ENCODE measurements at places on chromosomes 5 and 9. TPM values are rescaled to one million over a fixed set of nuclear protein-coding genes. Genes with fewer than 3 reads are reported as not detected.

ROR2 gene
- 0.49 TPM for polyA plus RNA-seq

DNA sequence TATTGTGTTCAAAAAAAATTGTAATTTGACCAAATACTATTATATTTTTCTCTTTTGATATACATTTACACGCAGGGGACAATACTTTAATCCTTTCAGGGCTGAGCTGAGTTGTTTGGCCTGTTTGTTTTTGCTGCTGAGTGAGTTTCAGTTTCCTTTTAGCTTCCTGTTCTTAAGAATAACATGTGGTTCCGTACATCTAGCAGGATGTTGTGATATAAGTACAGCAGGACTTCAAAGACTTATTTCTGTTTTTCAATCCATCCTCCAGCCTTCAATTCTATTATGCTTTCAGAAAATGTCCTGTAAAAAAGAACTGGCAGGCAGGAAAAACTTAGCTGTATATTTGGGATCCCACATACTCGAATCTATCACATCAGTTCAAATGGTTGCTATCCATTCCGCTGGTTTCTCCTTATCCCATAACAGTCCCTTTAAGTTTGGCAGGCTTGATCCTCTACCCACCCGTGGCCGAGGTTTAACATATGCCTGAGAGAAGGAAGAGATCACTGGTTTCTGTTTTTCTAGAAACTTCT lies 1037.3 kb upstream of the ACO1 start:
- DNase-seq, result no peak

OR13F1 gene
- polyA plus RNA-seq, result not detected

DNA sequence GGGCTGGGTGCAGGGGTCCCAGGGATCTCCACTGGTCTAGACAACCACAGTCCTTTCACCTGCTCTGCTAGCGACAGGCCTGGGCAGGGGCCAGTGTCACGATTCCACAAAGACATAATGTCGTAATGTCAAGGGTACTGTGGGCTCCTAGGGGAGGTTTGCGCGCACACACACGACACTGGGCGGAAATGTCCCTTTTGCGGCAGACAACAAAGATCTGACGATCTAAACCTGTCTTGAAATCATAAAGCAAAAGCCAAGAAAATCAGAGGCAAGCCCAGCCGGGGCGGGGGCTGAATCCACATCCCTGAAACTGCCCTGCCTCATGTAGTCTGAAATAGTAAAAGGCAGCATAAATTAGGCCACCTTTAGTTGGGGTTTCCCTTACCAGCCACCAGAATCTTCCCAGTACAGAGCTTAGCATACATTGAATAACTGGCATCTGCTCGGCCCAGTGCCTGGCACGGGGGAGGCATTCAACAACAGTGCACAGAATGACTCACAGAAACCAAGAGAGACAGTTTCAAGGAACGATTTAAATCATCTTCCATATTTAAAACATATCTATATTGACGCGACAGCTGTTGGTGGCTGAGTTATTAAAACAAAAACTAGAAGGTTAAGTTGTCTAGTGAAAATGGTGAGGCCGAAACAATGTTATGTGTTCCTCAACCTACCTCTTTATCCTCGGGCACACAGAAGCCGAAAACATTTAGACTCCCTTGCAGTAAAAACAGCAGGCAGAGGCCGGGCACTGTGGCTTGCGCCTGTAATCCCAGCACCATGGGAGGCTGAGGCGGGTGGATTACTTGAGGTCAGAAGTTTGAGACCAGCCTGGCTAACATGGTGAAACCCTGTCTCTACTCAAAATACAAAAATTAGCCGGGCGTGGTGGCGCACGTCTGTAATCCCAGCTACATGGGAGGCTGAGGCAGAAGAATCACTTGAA lies 151.0 kb downstream of the MYO10 start:
- DNase-seq, result no peak

CATSPER3 gene
- polyA plus RNA-seq, result 1.1 TPM

SAXO1 gene
- polyA plus RNA-seq, result not detected

NOL8 gene
- 27.4 TPM for polyA plus RNA-seq

DNA sequence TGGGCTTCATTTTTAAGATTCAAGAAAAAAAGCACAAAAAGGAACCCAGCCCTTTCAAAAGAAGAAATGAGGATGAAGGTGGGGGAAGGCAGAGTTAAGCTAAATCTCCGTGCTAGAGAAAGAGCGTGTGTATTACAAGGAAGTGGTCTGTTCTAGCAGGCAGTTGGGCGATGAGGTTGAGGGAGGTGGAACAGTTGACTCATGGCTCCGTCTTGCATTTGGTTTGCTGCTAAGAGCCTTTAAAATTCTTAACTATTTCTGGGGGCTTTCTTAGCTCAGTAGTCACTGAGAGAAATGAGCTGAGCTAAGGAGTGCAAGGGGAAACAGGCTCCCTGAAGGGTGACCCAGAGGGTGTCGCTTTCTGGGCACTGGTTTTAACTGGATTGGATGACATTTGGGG lies 117.4 kb downstream of the GCNT1 start:
- DNase-seq, result no peak

DNA sequence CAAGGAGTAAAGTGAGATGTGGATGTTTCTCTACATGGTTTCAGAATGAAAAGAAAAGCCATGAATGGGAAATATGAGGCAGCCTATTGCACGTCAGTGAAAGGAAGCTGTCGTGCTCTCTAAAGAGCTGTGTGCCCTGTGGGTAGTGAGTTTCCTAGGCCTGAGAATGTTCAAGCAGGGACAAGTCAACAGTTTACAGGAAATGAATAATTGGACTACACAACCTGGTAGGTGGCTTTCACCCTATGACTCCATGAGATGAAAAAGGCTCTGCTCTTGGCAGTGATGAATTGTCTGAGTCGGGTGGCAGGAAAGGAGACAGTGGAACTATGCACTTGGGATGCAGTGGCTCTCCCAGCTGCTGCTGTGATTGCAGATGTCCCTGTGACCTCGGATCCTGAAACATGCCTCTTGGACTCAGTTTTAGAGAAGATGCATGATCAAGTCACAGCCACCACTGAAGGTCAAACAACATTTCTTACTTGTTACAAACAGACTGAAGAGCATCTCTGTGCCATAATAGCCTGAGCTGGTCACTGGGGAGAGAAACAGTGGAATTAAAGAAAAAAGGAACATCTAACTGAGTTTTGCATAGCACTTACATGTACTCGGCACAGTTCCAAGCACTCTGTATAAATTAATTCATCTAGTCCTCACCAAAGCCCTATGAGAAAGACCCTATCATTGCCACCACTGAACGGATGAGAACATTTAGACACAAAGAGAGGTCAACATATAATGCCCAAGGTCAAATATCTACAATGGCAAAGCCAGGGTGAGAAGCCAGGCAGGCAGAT lies 293.7 kb downstream of the SPOCK1 start:
- no peak for DNase-seq

DMAC1 gene
- polyA plus RNA-seq, result 32.8 TPM

GRCh38 chr5:118042076-118042475 lies 946.3 kb downstream of the DTWD2 start:
- no peak for DNase-seq

DNA sequence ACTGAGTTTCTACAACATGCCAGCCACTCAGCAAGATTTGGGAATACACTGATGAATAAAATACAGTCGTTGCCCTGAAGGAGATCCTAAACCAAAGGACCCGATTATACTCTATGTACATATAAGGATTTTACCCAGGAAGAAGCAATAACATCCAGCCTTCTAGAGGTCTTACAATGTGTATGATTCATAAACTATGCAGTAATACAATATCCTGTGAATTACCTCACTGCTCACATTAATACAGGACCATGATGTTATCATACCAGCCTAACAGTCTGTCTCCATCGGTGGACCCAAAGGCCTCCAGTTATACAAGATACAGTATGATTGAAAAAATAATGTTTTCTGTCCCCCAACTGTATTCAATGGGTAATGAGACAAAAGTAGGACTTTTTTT lies 310.5 kb upstream of the TRPM3 start:
- DNase-seq, result no peak

IDNK gene
- 2.2 TPM for polyA plus RNA-seq

NOXA1 gene
- polyA plus RNA-seq, result 10.6 TPM

- no peak for DNase-seq
Measured at GRCh38 chr9:123337971-123338370, 18.0 kb upstream of the CRB2 start.

DNA sequence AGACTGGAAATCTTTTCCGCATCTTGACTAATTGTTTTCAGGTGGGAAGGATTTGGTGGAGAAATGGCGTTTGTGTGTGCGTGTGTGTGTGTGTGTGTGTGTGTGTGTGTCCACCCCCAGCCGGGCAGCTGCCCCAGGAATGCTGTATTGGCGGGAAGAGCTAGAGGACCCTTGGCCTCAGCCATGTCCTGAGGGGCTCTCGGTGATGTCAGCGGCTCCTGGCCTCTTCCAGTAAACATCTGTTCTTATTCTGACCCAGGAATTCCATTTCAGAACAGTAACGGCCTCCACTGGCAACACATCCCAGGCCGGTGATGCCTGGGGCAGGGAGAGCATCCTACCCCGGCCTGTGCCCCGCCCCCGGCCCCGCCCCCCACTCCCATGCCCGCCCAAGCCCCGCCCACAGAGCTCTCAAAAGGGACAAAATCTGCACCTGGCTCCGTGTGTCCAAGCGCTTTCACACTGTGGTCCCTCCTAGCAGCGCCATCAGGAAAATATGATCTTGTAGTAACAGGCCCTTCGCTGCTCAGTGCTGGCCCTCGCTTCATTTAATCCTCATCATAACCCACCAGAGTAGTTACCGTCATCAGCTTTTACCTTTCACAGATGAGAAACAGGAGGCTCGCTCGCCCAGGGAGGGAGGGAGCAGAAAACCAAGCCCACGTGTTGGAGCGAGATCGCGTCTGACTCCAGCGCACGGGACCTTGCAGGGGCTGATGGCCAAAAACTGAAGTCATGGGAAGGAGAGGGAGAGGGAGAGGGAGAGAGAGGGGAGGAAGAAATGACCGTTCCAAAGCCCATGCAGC lies 18.9 kb downstream of the ADAMTS2 start:
- DNase-seq, result peak; percentile 59

DNA sequence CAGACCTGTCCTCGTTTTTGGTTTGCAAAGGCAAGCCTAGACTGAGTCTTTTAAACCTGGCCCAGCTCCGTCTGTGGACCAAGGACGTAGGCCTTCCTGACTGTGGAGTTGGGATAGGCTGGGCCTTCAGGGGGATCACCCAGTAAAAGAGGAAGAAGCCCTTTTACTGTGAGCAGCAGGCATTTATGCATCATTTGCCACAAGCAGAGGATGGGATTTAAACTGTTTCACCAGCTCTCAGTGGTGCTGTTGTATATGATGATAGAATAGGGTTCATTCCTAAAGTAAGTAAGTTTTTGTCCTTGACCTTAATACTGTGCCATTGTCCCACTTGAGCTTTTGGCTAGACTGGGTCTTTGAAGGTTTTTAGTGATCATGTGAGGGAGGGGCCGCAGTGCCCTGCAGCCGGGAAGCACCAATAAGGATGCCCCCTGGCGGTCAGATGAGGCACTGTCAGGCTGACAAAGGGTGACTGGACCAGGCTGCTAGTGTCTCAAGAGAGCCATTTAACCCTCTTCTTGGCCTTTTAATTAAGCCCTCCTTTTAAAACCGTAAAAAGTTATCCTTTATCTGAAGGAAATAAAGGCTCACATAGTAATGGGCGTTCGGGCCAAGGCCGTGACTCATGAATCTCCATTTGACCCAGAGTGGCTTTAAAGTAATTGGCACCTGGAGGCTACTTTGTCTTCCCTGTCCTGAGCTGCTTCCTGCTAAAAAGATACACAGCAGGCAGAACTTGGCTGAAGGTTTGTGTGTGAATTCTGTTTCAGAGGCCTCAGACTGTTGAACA lies 74.0 kb downstream of the UBAP1 start:
- DNase-seq, result peak; percentile 78

ANXA6 gene
- 137 TPM for polyA plus RNA-seq

- no peak for DNase-seq
Measured at GRCh38 chr5:107712359-107712870, 41.7 kb upstream of the EFNA5 start.

DNA sequence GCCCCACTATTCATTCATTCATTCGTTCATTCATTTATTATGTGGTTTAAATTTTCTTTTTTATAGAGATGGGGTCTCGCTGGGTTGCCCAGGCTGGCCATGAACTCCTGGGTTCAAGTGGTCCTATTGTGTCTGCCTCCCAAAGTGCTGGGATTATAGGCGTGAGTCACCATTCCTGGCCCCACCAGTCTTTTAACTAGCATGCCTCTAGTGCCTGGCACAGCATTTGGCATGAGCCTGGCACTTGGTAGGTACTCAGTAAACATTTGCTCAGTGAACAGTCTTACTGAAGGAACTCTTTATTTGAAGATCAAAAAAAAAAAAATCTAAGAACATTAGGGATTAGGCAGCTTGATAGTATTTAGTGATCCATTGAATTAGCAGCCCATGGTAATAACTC lies 98.1 kb downstream of the KDM4C start:
- no peak for DNase-seq

GRCh38 chr5:132386644-132387286 lies 17.3 kb downstream of the SLC22A5 start:
- peak; percentile 77 for DNase-seq

HRH2 gene
- polyA plus RNA-seq, result 12.2 TPM

DNA sequence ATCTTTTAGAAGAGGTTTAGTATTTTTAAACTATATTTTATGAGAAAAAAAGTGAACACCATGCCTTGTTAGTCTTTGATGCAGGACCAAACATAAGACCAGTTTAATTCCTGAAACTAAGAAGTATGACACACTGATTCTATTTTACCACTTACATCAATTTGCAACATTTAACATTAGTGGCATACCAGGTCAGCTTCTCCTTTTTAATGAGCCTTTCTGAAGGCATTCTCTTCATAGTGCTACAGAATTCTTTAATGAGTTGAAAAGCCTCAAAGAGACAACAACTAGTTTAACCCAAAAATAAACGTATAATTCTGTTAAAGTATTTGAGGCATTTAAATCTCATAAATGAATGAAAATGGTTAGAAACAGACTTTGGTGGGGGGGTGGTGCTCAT lies 28.2 kb downstream of the ARSB start:
- no peak for DNase-seq

N4BP3 gene
- 2.9 TPM for polyA plus RNA-seq

DNA sequence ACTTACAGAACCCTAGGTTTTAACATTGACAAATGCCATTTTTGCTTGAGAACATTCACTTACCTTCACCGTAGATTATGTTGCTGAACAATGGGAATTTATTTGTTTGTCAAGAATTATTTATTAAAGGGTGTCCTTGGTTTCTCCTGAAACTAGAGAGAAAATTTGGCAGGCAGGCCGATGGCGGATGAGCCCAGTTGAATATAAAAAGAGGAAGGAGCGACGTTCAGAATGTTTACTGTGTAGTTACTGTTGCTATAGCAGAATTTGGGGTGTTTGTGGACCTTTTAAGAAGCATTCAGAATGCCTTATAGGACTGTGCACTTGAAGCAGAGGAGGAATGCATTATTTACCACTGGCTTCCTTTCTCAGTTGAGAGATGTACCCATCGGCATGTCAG lies 268.2 kb downstream of the CDH10 start:
- DNase-seq, result no peak

GRCh38 chr9:97629156-97629555 lies 4.0 kb downstream of the TSTD2 start:
- DNase-seq, result no peak

MCTP1 gene
- 2.9 TPM for polyA plus RNA-seq

MYMK gene
- not detected for polyA plus RNA-seq

All from heart right ventricle (tissue), 16 donors.